Small intestine (tissue), 16 donors: ENCODE measurements at places on chromosomes 4 and X. TPM values are rescaled to one million over a fixed set of nuclear protein-coding genes. Genes with fewer than 3 reads are reported as not detected.
A peak's percentile ranks its signal among the peaks of the same experiment; 100 is the strongest.

DNA sequence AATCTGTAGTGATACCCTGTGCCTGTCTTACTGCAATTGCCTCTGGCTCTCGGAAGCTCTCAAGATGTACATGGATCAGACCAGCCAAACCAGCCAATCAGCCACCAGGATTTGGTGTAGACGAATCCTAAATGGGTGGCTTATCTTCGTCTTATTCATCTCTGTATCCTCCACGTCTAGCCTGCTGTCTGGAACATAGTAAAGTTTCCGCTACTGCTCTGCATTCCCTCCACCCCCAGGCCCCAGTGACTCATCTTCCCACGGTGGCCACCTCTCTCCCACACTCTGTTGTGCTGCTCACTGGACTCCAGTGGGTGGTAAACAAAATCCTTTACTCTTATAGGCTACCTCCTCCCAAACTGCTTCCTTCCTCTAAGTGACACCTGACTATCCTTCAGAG lies 37.8 kb downstream of the SEPTIN6 start:
- H3K36me3 ChIP-seq, result no peaks in the 10 kb centered on the region
- DNase-seq, result no peak
- H3K4me3 ChIP-seq, result no peak overlapping the region
- no peak overlapping the region for H3K27ac ChIP-seq

GRCh38 chr4:178632415-178632814 lies 1190.2 kb upstream of the AGA start:
- H3K27me3 ChIP-seq, result no peaks in the 10 kb centered on the region
- no peak overlapping the region for H3K4me3 ChIP-seq
- no peaks in the 10 kb centered on the region for H3K36me3 ChIP-seq

DNA sequence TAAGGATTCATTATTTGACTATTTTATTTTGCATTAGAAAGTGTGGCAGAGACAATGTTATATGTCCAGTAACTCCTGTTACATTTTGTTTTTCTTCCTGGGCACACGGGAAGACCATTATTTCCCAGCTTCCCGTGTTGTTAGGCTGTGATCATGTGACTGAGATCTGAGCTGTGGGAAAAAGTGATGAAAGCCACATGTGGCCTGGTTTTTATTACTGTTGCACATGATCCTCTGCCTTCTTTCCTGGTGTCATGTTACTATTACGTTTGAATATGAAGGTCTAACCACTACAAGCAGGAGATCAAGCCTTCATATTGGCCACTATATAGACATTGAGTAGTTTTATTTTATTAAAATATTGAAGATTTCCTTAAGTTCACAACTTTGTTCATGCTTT lies 28.2 kb upstream of the MID1 start:
- no peak overlapping the region for H3K4me3 ChIP-seq
- H3K36me3 ChIP-seq, result no peaks in the 10 kb centered on the region
- H3K27ac ChIP-seq, result no peak overlapping the region
- H3K27me3 ChIP-seq, result no peaks in the 10 kb centered on the region
- no peaks in the 10 kb centered on the region for H3K4me1 ChIP-seq

The PLS3 gene
- polyA plus RNA-seq, result 40.9 TPM

GRCh38 chrX:20906571-20906970 lies 467.6 kb upstream of the CNKSR2 start:
- H3K4me1 ChIP-seq, result no peaks in the 10 kb centered on the region
- no peaks in the 10 kb centered on the region for H3K36me3 ChIP-seq
- no peak overlapping the region for H3K4me3 ChIP-seq

DNA sequence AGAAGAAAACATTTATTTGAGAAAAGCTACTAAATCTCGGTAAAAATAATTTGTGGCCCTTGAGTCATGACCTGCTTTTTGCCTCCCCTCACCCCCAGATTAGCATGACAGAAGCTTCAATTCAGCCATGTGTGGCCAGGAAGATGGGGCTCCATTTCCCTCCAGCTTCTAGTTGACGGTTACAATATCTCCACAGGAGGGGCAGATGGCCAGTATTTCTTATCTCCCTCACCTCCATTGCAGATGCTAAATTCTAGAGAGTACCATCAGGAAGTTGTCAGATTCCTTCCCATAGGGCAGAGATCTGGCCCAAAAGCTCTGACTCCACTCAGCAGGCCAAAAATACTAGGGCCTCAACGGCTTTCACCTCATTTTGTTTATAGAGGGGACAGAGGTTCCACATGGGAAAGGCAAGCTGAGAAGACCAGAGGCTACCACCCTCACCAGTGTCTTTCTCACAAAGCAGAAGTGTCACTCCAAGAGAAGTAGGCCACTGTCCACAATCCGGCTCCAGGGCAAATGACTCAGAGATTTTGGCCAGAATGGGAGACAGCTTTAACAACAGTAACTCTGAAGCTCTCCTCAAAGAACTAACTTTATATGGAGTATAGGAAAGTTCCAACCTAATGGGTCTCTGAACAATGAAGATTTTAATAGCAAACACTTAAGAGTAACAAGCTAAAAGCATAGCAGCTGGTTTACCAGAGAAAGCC lies 108.3 kb downstream of the TBC1D19 start:
- no peaks in the 10 kb centered on the region for H3K4me1 ChIP-seq
- no peaks in the 10 kb centered on the region for H3K27me3 ChIP-seq
- H3K4me3 ChIP-seq, result no peak overlapping the region
- H3K36me3 ChIP-seq, result no peaks in the 10 kb centered on the region

DNA sequence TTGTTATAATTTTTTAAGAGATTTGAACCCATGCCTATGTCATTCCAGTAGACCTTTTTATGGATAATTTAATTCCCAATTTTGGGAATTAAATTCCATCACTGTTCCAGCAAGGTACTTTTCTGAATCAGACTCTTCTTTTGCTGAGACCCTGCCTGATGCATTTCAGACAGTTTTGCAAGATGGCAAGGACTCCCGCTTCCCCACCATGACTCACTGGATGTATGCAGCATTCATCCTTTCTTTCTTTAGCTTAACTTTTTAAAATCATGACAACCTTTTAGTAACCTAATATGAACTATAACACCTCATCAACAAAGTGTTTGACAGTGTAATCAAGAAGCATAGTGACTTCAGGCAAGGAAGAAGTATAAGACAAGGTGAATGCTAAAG lies 178.1 kb upstream of the LEF1 start:
- peaks cover under 1% of the 10 kb centered on the region for H3K4me1 ChIP-seq
- H3K36me3 ChIP-seq, result no peaks in the 10 kb centered on the region
- H3K4me3 ChIP-seq, result no peak overlapping the region
- H3K27ac ChIP-seq, result no peak overlapping the region
- H3K27me3 ChIP-seq, result no peaks in the 10 kb centered on the region
- no peak for DNase-seq

The ZAR1 gene
- polyA plus RNA-seq, result not detected

The EDA2R gene
- 1.5 TPM for polyA plus RNA-seq

- no peak for DNase-seq
- peaks cover 5% of the 10 kb centered on the region for H3K4me1 ChIP-seq
- peak overlapping the region; percentile 70 for H3K27ac ChIP-seq
- peak overlapping the region; percentile 58 for H3K4me3 ChIP-seq
- no peaks in the 10 kb centered on the region for H3K36me3 ChIP-seq
- no peaks in the 10 kb centered on the region for H3K27me3 ChIP-seq
Measured at GRCh38 chr4:153684971-153685371, 891 bp downstream of the TLR2 start.

The NPFFR2 gene
- polyA plus RNA-seq, result not detected

DNA sequence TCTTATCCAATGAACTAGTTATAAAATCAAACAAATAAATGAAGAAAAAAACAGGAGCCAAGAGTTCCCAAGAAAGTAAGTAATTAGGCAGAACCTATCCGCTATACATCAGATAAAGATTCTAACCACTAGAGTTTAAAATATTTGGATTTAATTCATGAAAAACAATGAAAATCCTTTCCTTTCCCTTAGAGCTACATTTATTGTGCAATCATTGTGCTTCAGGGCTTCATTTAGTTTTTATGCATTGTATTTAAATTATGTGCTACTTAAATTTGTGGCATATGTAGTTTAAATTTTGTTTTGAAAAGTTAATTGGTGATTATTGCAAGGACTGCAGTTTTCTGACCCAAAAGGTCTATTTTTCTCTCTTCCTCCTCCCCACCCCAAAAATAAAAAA lies 17.9 kb downstream of the GNRHR start:
- H3K4me3 ChIP-seq, result no peak overlapping the region
- H3K27me3 ChIP-seq, result no peaks in the 10 kb centered on the region
- no peaks in the 10 kb centered on the region for H3K36me3 ChIP-seq
- no peak for DNase-seq
- no peaks in the 10 kb centered on the region for H3K4me1 ChIP-seq

The TMPRSS11F gene
- not detected for polyA plus RNA-seq

GRCh38 chr4:1808396-1808795 lies 15.3 kb downstream of the FGFR3 start:
- H3K4me3 ChIP-seq, result no peak overlapping the region
- H3K36me3 ChIP-seq, result no peaks in the 10 kb centered on the region
- H3K4me1 ChIP-seq, result peaks cover 53% of the 10 kb centered on the region
- H3K27me3 ChIP-seq, result no peaks in the 10 kb centered on the region
- H3K27ac ChIP-seq, result no peak overlapping the region

DNA sequence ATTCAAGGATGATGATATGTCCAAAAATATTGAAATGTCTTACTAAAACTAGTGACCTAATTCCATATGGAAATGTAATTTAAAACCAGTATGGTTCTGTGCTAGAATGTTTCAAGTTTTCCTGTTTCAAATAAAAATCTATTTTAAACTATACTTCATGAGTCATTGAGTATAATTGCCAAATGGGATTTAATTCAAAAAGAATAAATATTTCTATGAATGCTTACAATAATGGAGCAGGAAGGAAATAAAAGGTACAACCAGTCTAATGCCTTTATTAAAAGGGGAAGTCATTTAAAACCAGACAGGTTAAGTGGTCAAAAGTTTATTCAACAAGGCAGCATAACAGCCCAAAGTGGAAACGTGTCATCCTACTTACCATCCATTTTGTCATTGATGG lies 2347.1 kb downstream of the PCDH7 start:
- H3K4me3 ChIP-seq, result no peak overlapping the region
- no peak for DNase-seq
- no peaks in the 10 kb centered on the region for H3K4me1 ChIP-seq
- H3K27me3 ChIP-seq, result no peaks in the 10 kb centered on the region
- no peak overlapping the region for H3K27ac ChIP-seq
- H3K36me3 ChIP-seq, result no peaks in the 10 kb centered on the region

DNA sequence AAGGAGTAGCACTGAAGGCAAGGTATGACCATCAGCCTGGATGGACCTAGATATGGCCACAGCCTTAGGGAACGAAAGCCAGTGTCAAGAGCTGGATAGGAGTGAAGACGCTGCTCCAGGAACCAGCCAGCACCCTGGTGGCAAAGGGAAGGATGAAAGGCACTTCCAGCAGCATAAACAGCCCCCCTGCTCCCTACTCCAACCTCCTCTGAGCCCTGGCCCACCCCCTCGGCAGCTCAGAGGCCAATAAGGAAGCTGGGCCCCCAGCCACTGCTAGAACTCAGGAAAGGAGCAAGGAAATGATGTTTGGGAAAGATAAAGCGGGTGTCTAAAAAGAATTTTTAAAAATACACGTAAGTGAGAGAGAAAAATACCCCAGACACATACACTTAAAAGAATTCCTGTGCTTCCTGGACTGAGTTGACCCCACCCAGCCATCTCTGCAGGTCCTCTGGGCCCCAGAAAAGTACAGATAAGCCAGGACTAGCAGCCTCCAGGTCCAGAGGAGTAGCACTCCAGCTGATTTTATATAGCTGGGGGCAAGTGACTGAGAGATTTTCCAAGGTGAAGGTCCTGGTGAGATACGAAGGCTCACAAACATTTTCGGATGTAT lies 170.4 kb downstream of the SHROOM4 start:
- DNase-seq, result no peak
- no peaks in the 10 kb centered on the region for H3K4me1 ChIP-seq
- H3K27me3 ChIP-seq, result no peaks in the 10 kb centered on the region
- H3K4me3 ChIP-seq, result no peak overlapping the region
- no peaks in the 10 kb centered on the region for H3K36me3 ChIP-seq
- peak overlapping the region; percentile 7 for H3K27ac ChIP-seq

- no peaks in the 10 kb centered on the region for H3K4me1 ChIP-seq
- no peak overlapping the region for H3K4me3 ChIP-seq
- peaks cover 3% of the 10 kb centered on the region for H3K27me3 ChIP-seq
- no peak overlapping the region for H3K27ac ChIP-seq
Measured at GRCh38 chr4:41927796-41928499, 7.3 kb upstream of the TMEM33 start.

- no peak overlapping the region for H3K27ac ChIP-seq
- H3K4me1 ChIP-seq, result peaks cover 11% of the 10 kb centered on the region
- no peaks in the 10 kb centered on the region for H3K27me3 ChIP-seq
- DNase-seq, result peak; percentile 62
Measured at GRCh38 chrX:133792198-133792953, 193.0 kb downstream of the GPC3 start.

DNA sequence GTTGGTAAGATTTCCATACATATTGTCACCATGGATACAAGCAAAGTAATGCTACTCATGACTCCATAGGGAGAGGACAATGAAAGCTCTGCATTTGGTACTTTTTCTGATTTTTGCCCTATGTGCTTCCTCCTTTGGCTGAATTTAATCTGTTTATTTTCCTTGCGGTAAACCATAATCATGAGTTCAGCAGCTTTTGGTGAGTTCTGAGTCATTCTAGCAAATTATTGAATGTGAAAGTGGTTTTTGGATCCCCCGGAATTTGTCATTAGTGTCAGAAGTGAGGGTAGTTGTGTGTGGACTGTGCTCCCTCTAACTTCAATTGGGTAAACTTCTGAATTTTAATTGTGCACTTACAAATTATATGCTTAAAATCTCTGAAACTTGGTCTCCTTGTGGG lies 170.3 kb downstream of the MOSPD2 start:
- H3K4me1 ChIP-seq, result no peaks in the 10 kb centered on the region
- H3K36me3 ChIP-seq, result no peaks in the 10 kb centered on the region
- DNase-seq, result no peak
- no peak overlapping the region for H3K27ac ChIP-seq

GRCh38 chrX:49237060-49237459 lies 1.8 kb downstream of the CCDC22 start:
- no peaks in the 10 kb centered on the region for H3K27me3 ChIP-seq
- no peak overlapping the region for H3K27ac ChIP-seq
- no peak for DNase-seq

The ACE2 gene
- polyA plus RNA-seq, result 104 TPM

The CT45A3 gene
- not detected for polyA plus RNA-seq

The IL1RAPL1 gene
- not detected for polyA plus RNA-seq

DNA sequence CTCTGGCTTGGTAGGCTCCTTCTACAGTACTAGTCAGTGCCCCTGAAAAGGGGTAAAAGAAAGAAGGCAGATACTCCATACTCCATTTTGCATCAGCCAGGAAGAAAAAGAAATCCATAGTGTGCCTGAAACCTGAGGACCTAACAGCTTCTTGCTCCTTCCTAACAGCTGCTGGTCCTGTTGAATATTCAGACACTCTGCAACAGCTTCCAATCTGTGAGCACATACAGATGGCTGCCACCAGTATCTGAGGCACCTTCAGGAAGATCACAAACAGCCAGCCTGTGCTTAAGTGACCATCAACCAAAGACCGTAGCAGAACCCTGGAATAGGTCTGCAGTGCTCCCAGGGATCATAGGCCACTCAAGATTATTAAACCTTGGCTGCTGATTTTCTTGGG lies 4.3 kb downstream of the GIMD1 start:
- H3K4me1 ChIP-seq, result peaks cover 2% of the 10 kb centered on the region
- H3K4me3 ChIP-seq, result peak overlapping the region; percentile 60
- no peaks in the 10 kb centered on the region for H3K27me3 ChIP-seq
- no peaks in the 10 kb centered on the region for H3K36me3 ChIP-seq
- peak; percentile 16 for DNase-seq

GRCh38 chr4:24472514-24473308 lies 111.6 kb downstream of the DHX15 start:
- DNase-seq, result peak; percentile 77
- H3K27me3 ChIP-seq, result peaks cover 6% of the 10 kb centered on the region
- H3K4me1 ChIP-seq, result peaks cover 4% of the 10 kb centered on the region

The ASB9 gene
- polyA plus RNA-seq, result 3.4 TPM

The NPY2R gene
- polyA plus RNA-seq, result not detected
